ENCODE measurements at places on chromosomes 5 and 9. TPM values are rescaled to one million over a fixed set of nuclear protein-coding genes. Genes with fewer than 3 reads are reported as not detected.

GDA gene
- not detected for total RNA-seq

ZNF462 gene
- total RNA-seq: 0.71 TPM

PHPT1 gene
- total RNA-seq: 161 TPM

SKP2 gene
- 35.2 TPM for total RNA-seq

PAEP gene
- not detected for total RNA-seq

TMEM161B gene
- 26.7 TPM for total RNA-seq
